ENCODE measurements at places on chromosomes 1 and 21. TPM values are rescaled to one million over a fixed set of nuclear protein-coding genes. Genes with fewer than 3 reads are reported as not detected.

The C1orf146 gene
- total RNA-seq: not detected

The AQP10 gene
- 0.27 TPM for total RNA-seq

The A3GALT2 gene
- not detected for total RNA-seq

The SF3B4 gene
- 27.4 TPM for total RNA-seq

The AUNIP gene
- not detected for total RNA-seq

The CAPN8 gene
- total RNA-seq: not detected

The ZSWIM5 gene
- 0.84 TPM for total RNA-seq

The WNT2B gene
- total RNA-seq: 2.0 TPM

The FHL3 gene
- total RNA-seq: 13.3 TPM

The AMY2B gene
- total RNA-seq: 21.0 TPM

The KRTCAP2 gene
- 134 TPM for total RNA-seq

The FAM177B gene
- total RNA-seq: not detected

DNA sequence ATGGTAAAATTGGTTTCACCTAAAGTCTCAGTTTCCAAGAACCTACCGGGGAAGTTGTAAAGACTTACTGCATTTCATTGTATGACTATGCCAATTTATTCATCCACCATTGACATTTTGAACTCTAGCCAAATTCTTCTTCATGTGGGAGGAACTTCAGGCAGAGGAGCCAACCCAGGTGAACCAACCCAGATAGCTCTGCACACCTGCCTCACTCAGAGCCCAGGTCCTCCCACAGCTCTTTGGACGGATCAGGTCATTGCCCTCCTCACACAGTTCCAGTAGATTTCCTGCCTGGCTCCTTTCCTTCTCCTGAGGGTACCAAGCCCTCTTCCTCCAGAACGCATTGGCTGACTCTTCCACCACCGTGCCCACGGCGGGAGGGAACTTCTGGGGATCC is 121.7 kb downstream of the DTL start:
- DNase-seq: no peak

GRCh38 chr1:118148034-118148433 is 37.0 kb downstream of the SPAG17 start:
- no peak for DNase-seq

- peak; percentile 49 for DNase-seq
Observed at GRCh38 chr1:162206749-162207635, 137.5 kb downstream of the NOS1AP start.

DNA sequence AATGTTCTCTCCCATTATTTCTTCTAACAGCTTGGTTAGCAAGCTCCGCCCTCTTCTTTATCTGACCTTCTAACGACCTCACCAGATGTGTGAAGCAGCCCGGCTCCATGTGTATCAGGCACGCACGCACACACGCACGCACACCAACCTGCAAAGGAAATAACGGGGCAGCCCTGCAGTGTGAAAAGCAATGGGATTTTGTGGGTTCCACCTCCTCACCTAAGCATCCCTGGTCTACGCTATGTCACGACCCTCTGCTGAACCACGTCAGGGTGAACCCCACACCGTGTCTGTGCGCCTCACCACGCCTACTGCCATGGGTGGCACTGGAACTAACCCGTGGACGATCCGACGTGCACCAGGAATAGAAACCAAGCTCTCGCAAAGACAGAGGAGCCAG is 10.4 kb downstream of the SSU72 start:
- no peak for DNase-seq

GRCh38 chr1:191432817-191433216 is 725.4 kb upstream of the RGS18 start:
- DNase-seq: no peak

DNA sequence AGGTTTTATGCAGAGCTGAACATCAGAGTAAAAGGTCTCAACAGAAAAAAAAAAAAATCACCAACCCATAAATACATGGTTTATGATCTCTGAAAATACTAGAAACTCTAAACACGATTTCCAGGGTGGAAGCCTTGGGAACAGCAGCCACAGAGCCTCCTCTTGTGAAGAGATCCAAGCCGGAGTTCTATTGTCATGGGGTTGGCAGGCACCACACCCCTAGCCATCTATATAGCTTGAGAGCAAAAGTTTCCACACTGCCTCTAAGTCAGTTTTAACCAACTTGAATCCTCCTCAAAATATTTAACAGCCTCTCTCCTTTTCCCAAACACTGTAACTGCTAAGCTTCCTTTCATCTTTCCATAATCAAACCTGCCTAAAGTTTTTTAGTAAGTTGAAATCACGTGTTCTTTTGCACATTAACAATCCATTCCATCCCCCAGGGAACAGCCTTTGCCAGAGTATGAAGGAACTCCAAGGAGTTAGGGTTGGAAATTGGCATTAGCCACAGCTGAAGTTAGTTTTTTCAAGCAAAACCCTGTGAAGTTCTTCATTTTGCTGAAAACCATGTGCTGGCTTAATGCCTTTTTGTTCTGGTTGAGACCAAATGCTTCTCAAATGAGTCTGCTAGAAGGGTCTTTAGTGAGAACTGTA is 13.8 kb upstream of the SEC16B start:
- no peak for DNase-seq

GRCh38 chr1:11281518-11282331 is 8.7 kb downstream of the UBIAD1 start:
- DNase-seq: no peak

DNA sequence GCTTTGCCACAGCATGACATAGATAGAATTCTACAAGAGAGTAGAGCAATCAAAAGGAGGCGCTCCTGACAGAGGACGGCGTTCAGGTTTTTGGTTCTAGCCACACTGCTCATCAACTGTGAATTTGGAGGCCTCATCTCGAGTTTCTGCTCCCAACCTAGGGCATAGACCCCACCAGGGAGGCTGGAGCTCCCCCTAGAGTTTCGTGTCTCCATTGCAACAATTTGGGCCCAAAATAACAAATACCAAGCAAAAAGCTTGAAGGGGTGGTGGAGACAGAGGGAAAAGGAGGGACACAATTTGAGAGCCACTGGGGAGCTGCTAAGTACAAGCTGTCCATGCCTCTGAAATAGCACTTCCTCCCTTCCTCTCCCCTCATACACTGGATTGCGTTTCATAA is 297.0 kb downstream of the GPATCH2 start:
- DNase-seq: no peak

- no peak for DNase-seq
Observed at GRCh38 chr1:85453640-85454194, 11.2 kb downstream of the DDAH1 start.

DNA sequence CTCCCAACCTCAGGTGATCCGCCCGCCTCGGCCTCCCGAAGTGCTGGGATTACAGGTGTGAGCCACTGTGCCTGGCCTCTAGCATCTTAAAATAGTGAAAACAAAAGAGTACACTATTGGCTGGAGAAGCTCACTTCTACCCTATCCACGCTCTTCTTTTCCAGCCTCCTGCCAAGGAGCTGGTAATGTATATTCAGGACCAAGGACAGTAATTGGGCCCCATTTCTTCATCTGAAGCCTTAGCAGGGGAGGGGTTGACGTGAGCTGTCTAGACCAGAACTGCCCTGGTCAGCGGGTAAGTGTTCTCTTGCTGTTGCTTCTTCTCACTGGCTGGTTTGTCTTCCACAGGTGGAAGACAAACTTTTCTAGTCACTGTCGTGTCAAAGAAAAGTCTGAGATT is 70.2 kb downstream of the DNM3 start:
- no peak for DNase-seq

DNA sequence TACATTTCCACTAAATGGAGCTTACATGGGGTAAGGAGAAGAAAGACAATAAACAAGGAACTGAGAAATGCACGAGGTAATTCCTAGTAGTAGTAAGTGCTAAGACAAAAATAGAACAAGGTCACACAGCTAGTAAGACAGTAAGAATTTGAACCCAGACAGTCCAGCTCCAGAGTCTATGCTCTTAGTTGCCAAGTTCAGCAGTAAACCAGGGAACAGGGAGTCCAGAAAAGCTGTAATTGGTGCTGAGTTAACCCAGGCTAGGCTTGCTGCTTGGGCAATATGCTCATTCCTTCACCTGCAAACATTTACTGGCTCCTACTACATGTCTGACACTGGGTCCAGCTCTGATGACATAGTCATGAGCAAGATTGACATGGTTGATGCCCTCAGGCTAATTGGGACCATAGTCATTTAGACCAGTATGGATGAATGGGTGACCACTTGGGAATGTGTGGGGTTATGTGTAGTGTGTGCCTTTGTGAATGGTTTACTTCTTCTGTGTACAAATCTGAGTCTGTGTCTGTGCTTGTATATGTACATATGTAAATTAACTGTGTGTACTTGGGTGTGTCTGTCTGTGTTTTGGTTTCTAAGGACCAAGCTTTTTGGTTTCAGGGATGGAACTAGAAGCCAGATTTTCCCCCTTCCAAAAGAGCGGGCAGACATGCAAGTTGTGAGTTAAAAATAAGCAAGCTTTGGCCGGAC is 2.0 kb downstream of the GPX7 start:
- no peak for DNase-seq

DNA sequence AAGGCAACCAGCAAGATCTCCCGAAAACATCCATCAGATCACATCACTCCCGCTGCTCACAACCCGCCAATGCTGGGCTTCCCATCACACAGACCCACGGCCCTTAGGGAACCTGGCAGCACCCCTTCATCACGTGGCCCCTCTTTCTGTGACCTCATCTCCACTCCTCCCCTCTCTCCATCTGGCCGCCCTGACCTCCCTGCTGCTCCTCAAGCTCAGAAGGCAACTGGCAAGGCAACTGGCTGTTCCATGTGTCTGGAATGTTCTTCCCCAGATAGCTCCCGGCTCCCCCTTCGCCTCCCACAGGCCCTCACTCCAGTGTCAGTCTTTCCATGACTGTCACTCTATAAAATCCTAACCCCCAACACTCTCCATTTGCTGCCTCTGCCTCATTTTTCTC is 113.0 kb upstream of the ERG start:
- DNase-seq: no peak

DNA sequence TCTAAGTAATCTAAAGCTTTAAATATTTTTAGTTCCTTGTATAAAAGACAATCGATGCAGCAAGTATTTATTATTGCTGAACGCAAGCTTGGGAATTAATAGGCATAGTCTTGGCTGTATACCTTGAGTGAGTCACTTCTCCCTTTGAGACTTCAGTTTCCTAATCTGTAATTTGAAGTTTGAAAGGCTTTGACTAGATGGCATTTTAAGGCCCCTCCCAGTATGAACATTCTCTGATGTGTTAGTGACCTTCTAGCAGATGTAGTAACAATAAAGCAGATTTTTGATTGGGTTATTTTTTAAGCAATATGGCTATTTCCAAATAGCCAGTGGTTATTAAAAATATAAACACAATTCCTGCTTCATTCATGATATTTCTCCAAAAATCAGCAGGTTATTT is 58.2 kb downstream of the DUSP10 start:
- DNase-seq: no peak

GRCh38 chr21:26717146-26717739 is 128.0 kb downstream of the ADAMTS1 start:
- no peak for DNase-seq

- no peak for DNase-seq
Observed at GRCh38 chr1:48753293-48753692, 23.4 kb downstream of the BEND5 start.

- no peak for DNase-seq
Observed at GRCh38 chr1:214453109-214453722, 98.2 kb downstream of the PTPN14 start.

GRCh38 chr1:94623560-94624148 is 82.1 kb upstream of the F3 start:
- no peak for DNase-seq

- no peak for DNase-seq
Observed at GRCh38 chr1:183514235-183514634, 41.9 kb downstream of the SMG7 start.

DNA sequence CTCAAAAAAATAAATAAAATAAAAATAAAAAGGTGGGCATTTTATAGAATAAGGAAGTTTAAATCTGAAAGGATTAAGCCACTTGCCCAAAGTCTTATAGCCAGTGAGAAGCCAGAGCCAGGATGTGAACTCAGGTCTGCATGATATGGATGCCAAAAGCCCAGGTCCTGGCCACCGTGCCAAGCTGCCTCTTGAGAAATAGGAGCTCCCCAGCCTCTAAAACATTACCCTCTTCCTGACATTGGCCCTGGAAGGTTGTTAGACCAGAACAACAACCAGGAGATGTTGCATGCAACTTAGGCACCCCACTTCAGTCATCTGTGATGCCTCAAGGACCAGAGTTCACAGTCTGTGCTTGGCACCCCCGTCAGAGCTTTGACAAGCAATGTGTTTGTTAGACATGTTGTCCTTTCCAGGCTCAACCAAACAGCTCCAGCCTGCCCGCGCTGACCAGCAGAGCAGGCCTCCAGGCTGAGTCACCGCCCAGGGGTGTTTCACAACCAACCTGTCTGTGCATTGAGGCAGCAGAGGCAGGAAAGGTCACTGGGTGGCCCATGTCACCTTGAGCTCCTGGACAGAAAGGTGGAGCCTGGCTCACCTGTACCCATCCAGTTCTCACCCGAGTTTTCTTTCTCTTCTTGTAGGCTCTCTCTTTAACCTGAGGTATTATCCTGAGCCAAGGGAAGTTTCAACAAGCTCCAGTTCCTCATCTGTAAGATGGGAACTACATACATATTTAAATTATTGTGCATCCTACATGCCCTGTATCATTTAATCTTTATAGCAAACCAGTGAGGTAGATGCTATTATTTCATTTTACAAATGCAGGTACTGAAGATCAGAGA is 14.9 kb upstream of the MED18 start:
- DNase-seq: no peak

DNA sequence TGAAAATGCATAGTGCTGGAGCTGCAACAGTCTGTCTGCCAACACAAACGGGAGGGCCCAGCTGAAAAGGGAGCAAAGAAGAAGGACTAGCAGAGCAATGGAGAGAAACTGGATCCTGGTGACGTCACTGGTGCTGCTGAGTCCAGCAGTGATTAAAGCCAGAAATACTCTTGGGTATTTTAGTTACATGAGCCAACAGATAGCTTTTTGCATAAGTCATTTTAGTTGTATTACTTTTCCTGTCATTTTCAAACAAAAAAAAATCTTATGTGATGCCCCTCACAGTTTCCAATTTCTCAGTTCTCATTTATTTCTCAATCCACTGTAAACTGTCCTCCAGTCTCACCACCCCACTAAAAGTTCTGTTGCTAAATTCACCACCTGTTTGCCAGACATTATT is 38.7 kb upstream of the NEK7 start:
- DNase-seq: peak; percentile 68

GRCh38 chr1:17440827-17441168 is 1.3 kb upstream of the RCC2 start:
- no peak for DNase-seq

GRCh38 chr1:116763116-116763786 is 9.0 kb downstream of the CD2 start:
- no peak for DNase-seq

DNA sequence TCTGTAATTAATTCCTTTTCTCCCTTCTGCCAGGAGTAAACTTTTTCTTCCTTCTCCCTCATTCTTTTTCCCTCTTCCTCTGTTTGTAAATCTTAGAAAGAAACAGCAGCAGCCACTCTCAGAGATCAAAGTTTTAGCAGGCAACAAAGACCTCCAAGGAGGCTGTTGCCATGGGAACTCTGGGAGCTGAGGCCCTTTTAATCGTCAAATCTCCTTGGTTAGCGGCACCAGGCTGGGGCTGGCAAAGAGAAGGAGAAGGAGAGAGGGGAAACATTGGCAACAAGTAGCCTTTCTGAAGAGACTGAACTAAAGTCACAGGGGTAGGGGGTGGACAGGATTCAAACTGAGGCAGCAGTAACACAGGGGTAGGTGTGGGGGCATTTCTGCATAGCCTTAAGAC is 25.2 kb downstream of the ILDR2 start:
- DNase-seq: no peak

- DNase-seq: no peak
Observed at GRCh38 chr21:45329261-45330074, 41.8 kb upstream of the POFUT2 start.

Measured in left ventricle myocardium superior (tissue), 1 donor.